ENCODE measurements at places on chromosomes 1 and 21.

DNA sequence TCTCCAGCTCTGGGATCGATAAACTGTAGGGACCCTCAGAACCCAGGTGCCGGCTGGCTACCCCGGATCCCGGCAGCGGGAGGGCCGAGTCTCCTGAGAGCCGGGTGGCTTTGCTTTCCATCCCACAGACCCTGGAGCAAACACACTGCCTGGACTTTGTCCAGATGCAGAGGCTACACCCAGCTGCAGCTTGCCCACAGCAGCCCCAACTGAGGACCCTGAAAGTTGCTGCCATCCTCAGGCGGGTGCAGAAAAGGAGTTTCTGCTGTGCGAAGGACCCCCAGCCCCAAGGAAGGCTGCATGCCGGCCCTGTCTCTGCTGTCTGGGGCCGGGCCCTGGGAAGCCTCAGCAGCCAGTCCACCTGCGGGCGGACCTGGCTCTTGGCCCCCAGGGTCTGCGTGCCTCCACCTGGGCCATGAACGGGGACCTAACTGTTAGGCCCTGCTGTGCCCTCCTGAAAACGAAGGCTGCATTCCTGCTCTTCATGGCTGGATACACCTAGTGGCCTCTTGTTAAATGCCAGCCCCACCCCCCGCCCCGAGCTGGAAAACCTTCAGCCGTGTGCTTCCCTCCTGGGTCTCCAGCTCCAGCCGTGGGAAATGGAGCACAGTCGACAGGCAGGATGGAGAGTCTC is 97.5 kb upstream of the ARHGEF16 start:
- no peak for DNase-seq

DNA sequence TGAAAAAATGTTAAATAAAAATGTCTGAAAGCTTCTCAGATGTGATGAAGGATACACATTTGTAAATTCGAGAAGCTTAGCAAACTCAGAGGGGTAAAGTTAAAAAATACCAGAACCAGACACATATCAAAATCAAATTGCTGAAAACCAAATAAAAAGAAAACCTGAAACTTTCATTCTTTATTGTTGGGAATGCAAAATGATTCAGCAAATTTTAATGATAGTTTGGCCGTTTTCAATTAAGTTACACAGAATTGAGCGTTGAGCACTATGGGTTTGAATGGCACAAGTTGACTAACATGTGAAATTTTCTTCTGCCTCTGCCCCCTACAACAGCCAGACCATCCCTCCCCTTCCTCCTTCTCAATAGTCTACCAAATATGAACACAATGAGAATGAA is 33.5 kb upstream of the GRIK1 start:
- no peak for DNase-seq

GRCh38 chr1:246099570-246099969 is 407.5 kb downstream of the SMYD3 start:
- no peak for DNase-seq

GRCh38 chr1:35555601-35556477 is 1.4 kb downstream of the KIAA0319L start:
- DNase-seq, result no peak

DNA sequence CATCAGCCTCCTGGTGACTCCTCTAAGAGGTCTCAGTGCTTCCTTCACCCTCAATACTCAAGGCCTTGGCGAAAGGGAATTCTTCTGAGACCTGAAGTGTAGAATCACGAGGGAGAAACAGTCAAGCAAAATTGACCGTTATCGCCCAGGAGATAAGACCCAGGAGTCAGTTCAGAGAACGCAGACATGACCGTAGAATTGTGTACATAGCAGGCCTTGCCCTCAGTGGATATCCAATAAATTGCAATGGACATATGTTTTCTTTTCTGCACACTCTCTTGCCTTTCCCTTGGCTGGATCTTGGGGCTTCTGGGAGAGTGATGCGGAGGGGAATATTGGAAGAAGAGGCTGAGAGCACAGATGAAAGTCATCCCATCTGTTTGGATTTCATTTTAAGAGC is 15.7 kb upstream of the ETS2 start:
- no peak for DNase-seq

GRCh38 chr1:70093250-70093975 is 112.0 kb downstream of the LRRC40 start:
- DNase-seq, result no peak

DNA sequence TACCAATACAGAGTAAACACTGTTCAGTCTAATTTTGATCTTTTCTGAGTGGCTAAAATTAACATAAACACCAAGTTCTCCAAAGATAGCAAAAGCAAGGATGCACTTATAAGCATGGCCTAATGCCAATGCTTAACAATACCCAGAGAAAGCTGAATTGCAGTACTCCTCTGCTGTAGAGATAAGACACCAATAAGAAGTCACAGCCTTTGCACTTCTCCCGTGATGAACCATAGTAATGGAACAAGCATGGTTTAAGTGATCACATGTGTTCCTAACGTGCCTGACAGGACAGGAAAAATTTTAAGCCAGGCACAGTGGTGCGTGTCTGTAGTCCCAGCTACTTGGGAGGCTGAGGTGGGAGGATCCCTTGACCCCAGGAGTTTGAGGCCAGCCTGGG is 5.6 kb downstream of the PRDX1 start:
- no peak for DNase-seq

DNA sequence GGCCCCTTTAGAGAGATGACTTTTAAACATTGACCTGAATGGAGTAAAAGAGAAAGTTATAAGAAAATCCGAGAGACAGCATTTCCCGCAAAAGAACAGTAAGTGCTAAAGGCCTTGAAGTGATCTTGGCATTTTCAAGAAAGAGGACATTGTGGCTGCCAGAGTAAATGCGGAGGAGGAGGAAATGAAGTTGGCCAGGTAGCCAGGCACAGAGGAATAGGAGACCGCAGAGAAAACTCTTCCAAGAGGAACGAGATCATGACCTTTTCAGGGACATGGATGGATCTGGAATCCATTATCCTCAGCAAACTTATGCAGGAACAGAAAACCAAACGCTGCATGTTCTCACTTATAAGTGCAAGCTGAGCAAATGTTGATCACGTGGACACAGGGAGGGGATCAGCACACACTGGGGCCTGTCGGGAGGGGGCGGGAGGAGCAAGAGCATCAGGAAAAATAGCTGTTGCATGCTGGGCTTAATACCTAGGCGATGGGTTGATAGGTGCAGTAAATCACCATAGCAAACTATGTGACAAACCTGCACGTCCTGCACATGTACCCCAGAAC is 49.7 kb downstream of the EEIG2 start:
- peak; percentile 50 for DNase-seq

DNA sequence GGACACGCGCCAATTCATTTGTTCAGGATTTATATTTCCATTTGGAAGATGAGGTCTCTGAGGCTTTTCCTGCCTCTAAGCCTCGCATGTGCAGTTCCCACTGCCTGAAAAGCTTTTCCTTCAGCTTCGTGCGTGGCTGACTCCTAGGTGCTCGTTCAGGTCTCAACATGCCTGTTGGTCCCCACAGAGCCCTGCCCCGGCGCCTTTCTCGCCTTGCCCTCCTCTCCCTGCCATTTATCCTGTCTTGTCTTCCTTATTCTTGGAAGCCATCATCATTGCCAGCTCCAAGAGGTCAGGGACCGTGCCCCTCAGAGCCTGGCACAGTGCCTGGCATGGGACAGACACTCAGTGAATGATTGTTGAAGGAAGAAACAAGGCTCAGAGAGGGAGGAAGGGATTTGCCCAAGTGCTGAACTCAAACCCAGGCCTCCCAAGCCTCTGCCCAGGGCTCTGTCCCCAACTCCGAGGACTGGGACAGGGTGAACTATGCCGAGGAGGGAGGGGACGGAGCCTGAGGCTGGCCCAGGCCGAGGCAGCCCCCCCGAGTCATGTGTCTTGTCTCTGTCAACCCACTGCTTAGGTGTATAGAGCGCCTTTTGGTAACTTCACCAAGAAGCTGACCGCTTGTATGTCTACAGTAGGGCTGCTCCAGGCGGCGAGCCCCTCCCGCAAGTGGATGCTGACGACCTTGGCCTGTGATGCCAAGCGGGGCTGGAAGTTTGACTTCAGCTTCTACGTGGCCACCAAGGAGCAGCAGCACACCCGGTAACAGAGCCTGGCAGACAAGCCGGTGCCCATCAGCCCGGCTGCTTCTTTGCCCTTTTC is 47.3 kb downstream of the DISP3 start:
- DNase-seq, result no peak

- no peak for DNase-seq
Observed at GRCh38 chr1:223716302-223716862, 4.0 kb downstream of the CAPN2 start.

DNA sequence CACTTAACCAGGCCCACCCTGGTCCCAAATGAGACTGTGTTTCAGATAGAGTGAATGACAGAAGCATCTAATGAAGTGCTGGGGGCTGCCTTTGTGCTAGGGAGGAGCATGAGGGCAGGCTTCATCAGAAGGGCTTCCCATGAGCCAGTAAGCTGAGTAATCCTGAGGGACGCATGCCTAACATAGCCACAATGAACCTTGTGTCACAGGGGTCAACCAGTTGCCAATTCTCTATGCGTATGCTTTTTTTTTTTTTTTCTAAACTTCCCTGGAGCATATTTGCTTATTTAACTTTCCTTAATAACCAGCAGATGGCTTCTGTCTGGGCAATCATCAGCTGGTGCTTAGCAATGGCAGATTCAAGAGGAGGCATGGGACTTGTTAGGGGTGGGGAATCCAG is 25.5 kb upstream of the CYP2J2 start:
- DNase-seq, result no peak

DNA sequence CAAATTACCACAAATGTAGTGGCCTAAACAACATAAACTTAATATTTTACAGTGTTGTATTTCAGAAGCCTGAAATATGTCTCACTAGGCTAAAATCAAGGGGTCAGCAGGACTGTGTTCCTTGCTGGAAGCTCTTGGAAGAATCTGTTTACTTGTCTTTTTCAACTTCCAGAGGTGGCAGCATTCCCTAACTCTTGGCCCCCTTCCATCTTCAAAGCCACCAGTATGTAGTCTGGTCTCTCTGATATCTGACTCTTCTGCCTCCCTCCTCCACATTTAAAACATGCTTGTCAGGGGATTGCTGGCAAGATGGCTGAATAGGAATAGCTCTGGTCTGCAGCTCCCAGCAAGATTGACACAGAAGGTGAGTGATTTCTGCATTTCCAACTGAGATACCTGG is 567.5 kb downstream of the PLA2G4A start:
- DNase-seq, result no peak

DNA sequence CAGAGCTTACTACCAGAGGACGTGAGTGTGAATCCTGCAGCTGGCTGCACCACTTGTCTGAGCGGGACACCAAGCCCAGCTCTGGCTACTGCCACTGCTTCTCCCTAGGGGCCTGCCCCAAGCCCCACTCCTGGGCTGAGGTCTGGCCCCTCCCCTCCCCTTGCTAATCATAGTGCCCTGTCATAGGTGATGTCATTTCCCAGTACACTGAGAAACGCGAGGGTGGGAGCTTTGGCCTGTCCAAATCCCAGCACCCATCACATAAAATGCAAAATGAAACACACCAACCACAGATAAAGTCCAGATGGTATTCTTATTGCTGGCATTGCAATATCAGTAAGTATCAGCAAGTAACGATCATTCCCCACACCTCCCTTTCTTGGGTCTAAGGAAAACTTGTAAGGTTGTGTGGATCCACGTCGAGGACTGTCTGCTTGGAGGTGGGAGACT is 77.7 kb downstream of the TOMM20 start:
- DNase-seq, result no peak

- no peak for DNase-seq
Observed at GRCh38 chr1:203083463-203083921, 2.3 kb downstream of the MYOG start.

DNA sequence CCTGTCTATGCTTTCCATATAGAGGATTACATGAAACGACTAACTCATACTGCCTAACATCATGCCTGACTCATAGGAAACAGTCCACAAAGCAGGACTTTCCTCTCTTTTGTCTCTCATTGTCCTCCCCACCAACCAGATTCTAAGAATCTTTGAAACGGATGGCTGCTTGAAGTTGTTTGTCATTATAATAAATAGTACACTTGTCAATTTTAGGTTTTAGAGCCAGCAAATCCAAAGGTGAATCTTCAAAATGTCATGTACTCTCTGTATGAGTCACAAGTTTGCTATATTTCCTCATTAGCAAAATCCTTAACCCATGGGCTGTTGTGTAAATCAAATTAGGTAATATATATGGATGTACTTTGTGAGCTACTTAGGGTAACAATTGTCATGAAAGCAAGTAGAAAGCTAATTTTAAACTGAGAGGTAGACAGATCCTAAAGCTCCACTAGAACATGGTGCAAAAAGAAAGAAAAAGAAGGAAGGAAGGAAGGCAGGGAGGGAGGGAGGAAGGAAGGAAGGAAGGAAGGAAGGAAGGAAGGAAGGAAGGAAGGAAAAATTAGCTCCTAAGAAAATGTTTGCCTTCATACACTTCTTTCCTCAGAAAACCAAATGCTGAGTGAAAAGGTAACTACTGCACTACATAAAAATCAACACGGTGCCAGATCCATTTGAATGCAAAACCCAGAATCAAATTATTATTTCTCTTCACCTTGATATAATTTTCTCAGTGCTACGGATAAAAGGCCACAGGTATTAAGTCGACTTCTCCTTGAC is 129.5 kb upstream of the PRMT6 start:
- DNase-seq, result no peak

DNA sequence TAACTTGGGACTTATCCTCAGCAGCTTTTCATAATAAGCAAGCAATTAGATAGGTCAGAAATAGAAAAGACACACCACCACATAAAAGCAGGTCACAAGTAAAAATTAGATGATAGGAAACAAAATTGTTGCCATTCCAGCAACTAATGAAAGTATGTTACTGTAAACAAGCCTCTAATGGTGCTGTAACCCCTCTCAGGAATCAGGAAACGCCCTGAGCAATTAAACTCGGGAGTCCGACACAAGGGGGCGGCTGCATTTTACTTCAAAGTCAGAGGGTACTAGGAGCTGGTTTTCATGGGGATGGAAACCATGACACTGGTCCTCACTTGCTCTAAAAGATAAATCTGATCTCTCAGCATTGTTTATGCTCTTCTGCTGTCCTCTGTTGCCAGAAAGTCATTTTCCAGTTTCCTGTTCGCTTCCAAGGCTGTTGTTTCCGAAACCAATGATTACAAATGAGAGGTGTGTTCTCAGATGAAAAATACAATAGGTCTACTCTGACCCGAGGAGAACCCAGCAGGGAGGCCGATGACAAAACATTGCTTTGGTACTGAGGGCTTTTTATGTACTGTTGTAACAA is 93.4 kb downstream of the TGFBR3 start:
- no peak for DNase-seq

- DNase-seq, result no peak
Observed at GRCh38 chr1:196779093-196779492, 4.5 kb downstream of the CFHR3 start.

DNA sequence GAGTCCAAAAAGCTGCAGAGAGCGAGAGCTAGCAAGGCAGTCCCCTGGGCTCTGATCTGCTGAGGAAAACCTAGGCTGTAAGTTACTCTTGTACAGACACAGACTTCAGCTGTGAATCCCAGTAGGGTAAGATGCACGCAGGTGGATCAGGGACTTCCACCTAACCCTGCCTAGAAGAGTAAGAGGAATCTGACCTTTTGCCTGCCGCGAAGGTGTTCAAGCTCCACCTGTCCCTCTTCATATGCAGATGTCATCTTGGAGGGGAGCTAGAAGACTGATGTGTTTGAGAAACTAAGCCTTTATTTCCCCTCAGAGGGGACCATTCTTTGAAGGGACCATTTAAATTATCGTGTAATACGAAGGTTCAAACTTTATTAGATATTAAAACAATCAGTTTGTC is 108.6 kb upstream of the USP24 start:
- no peak for DNase-seq

Data from breast epithelium (tissue), 4 donors.